ENCODE measurements at places on chromosomes 1 and 21.

GRCh38 chr1:63557365-63557987 lies 34.2 kb downstream of the EFCAB7 start:
- DNase-seq: no peak

DNA sequence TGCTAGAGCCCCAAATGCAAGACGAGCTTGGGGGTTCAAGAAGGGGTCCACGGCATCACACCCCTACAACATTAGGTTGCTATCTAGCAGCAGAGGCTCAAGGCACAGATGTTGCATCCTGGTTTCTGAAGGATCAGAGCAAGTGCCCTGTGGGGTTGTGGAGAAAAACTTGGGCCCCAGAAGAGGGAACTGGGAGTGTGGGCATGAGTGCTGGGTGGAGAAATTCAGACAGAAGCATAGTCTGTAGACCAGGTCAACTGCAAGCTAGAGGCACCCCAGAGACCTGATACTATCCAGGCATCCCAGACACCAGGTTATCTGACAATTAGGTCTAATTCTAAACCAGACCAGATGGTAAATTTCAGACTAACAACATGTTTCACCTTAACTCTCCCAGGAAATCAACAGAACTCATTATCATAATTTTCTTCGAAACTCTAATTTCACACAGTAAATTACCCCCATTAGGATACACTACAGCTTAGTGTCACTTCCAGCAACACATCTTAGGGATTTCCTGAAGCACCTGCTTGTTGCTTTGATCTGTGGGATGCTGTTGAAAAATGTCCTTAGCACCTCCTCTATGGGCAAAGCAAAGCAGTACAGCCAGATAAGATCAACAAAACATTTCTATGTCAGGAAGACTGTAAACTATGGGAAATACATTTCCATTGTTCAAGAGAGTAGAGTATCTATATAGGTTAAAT lies 179.3 kb downstream of the VAV3 start:
- DNase-seq: no peak

DNA sequence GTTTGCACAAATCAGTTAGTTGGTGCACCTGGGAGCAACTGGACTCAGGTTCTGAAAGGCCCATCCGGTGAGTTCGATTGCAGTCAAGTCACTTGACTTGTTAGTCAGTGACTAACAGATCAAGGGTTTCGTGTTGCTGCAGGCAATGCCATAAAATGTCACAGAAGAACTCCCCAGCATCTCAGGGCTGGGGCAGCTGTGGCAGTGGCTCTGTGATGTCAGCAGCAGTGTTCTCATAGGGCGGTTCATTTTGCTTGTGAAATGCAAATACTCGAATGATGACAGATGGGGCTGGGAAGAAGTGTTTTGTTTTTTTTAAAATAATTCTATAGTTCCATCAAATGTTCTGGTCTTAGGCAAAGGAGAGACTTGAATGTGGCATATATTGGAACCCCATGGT lies 287.8 kb downstream of the LMX1A start:
- no peak for DNase-seq

GRCh38 chr1:201318504-201319340 lies 35.4 kb downstream of the PKP1 start:
- DNase-seq: no peak

GRCh38 chr1:94974824-94975223 lies 47.9 kb upstream of the CNN3 start:
- no peak for DNase-seq

DNA sequence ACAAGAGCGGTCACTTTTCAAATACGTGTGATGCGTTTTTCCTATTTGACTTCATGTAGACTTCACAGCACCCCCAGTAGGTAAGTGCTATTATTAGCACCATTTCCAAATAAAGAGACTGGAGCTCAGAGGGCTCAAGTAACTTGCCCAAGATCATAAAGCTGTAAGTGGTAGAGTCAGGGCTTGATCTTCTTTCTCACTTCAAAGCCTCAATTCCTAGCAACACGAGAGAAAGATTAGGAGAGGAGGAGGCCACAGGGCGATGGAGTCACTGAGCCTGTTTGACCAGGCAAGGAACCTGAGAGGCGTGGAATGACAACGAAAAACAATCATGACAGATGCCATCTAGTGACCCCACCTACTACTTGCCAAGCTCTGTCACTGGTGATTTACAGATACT lies 181.0 kb downstream of the FOXD2 start:
- DNase-seq: no peak

DNA sequence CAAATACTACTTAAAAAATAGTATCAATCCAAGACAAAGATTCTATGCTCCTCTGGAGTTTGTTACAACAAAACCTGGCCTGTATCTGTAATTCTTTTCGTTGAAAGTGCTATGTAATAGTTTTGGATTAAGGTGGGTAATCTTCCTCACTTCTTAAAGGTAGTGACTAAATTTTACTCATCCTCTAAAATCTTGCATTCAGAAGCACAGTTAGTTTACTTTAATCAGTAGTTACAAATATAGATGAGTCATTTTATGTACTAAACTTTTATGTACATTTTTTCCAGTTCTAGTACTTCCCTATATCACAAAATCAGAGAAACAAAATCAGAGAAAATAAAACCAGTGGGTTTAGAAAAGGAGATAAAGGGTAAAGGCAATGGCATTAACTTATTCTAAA lies 51.3 kb downstream of the ZNHIT6 start:
- no peak for DNase-seq
